ENCODE measurements at places on chromosomes 3 and 15. TPM values are rescaled to one million over a fixed set of nuclear protein-coding genes. Genes with fewer than 3 reads are reported as not detected.

CCR3 gene
- 0.66 TPM for total RNA-seq

PGBD4 gene
- total RNA-seq: 1.5 TPM

GRCh38 chr3:127288921-127289705, 1.3 kb upstream of the PRR20G start:
- no peak for DNase-seq
- H3K27ac ChIP-seq: no peak overlapping the region
- H3K4me3 ChIP-seq: no peak overlapping the region
- H3K27me3 ChIP-seq: no peaks in the 10 kb centered on the region

- peak overlapping the region; percentile 50 for H3K4me3 ChIP-seq
- H3K36me3 ChIP-seq: no peaks in the 10 kb centered on the region
- no peaks in the 10 kb centered on the region for H3K27me3 ChIP-seq
- H3K27ac ChIP-seq: peak overlapping the region; percentile 91
- DNase-seq: no peak
Observed at GRCh38 chr3:157175691-157176507, 16.0 kb upstream of the CCNL1 start.

DNA sequence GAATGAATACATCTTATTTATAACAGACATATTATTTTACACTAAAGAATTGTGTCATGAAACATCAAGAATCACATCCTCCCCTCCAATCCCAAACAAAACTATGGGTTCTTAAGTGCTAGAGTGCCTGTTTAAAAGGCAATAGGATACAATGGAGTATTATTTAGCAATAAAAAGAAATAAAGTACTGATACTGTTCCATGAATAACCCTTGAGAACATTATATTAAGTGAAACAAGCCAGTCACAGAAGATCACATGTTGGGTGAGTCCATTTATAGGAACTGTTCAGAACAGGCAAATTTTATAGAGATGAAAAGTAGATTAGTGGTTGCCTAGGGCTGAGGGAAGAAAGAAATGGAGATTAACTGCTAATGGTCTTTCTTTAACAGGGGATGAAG, 86.5 kb downstream of the ANKRD28 start:
- H3K4me1 ChIP-seq: no peaks in the 10 kb centered on the region
- no peak overlapping the region for H3K4me3 ChIP-seq
- H3K36me3 ChIP-seq: peaks cover 75% of the 10 kb centered on the region
- H3K27ac ChIP-seq: no peak overlapping the region
- no peak for DNase-seq
- no peaks in the 10 kb centered on the region for H3K27me3 ChIP-seq

- H3K36me3 ChIP-seq: no peaks in the 10 kb centered on the region
- DNase-seq: no peak
- H3K4me3 ChIP-seq: no peak overlapping the region
- H3K27me3 ChIP-seq: no peaks in the 10 kb centered on the region
- H3K27ac ChIP-seq: no peak overlapping the region
Observed at GRCh38 chr3:194300382-194300758, 50.8 kb downstream of the CPN2 start.

Data from SJSA1 (cell line).